Melanocyte of skin (primary cell): ENCODE measurements at places on chromosomes 6 and 20. TPM values are rescaled to one million over a fixed set of nuclear protein-coding genes. Genes with fewer than 3 reads are reported as not detected.

HCRTR2 gene
- not detected in 2 replicates for total RNA-seq

FKBP1C gene
- total RNA-seq: under 0.01 TPM in 2 replicates

AAR2 gene
- total RNA-seq: 34.6 and 38.4 TPM in 2 replicates

DZANK1 gene
- total RNA-seq: 1.1 and 1.4 TPM in 2 replicates
